Thymus (tissue), 14 donors: ENCODE measurements at places on chromosomes 4 and X.

DNA sequence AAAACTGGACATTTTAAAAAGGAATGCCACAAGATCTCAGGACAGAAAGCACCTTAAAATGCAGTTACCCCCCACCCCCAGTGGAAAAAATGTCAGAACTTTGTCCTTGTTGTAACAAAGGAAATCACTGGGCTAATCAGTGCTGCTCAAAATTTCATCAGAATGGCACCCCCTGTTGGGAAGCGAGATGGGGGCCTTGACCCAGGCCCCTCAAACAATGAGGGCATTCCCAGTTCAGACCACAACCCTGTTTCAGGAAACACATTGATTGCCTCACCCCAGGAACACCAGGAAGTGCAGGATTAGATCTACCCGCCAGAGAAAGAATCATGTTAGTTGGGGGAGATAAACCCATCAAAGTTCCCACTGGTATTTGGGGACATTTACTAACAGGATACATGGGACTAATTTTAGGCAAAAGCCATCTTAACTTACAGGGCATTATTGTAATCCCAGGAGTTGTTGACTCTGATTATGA, 16.4 kb downstream of the SPIN2B start:
- DNase-seq: no peak

DNA sequence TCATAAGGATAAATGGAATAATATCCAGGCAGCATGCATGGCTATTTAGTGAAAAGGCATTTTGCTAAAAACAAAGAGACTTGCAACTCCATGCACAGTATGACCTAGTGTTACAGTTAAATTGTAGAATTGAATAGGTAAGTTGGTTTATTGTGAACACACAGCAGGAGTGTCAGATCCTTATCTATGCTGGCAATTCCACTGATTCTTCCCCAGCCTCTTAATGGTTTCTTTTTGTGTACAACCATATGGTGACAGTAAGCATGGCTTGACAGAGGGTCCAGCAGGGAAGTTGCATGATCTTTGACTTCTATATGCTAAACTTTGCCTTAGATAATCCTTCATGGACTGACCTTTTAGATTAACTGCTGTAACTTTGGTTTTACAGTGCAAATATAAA, 936.6 kb upstream of the EPHA5 start:
- DNase-seq: no peak

DNA sequence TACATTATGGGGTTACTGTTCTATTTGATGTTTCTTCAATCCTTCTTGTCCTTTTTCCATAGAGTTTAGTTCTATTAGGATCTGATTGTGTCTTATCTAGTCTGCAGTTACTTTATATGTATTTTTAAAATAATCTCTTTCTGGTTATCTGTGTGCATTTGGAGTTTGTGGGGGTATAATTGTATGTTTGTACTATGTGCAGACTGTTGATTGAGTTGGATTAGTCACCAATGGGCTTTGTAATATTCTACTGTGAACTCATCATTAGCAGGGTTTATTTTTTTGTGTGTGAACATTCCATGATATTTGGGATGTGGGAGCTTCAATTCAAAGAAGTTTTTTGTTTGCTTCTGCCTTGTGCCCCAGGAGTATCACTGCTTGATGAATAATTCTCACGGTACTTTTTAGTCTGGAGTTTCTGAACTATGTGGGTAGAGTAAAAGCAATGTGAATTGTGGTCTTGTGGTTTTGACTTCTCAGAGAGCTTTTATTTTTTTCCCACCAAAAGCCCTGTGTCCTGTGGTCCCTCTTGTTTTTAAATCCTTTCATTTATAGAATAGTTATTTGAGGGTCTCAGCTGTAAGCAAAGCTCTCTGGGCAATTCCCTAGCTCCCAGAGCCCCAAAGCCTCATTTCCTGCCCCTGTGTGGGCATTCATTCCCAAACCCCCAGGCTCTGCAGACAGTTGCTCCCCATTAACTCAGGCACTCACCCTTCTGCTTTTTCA, 127.8 kb downstream of the PHKA2 start:
- peak; percentile 52 for DNase-seq

GRCh38 chr4:186900984-186901383, 177.3 kb upstream of the FAT1 start:
- no peak for DNase-seq

DNA sequence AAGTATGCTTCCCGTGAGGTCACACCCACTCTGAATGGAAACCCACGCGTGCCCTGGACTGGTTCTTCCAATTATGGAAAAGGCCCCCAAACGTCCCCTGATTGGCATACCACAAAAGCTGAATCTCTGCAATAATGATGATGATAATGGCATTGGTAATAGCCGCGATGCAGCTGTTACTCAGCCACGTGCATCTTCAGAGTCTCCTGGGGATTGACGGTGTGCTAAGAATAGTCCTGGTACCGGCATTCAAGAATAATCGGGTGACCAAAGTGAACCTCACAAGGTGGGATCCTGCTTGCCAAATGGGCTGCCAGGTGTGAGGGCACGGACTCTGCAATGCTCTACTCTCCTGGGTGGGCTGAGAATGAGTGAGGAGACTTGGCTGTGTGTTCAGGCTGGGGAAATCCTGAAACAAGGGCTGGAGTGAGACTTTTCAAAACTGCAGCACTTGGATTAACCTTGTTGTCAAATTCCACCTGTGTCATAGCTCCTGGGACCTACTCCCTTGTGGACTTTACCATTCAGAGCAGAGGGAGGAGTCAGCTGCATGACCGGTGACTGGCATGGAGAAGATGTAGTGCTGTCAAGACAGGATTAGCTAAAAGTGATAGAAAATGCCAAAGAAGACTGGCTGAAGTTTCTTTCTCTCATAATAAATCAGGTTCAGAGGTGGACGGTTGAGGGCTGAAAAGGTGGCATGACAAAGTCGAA, 615.4 kb downstream of the MID1IP1 start:
- no peak for DNase-seq

GRCh38 chr4:130449741-130450140, 1353.8 kb downstream of the C4orf33 start:
- DNase-seq: no peak

GRCh38 chr4:182074810-182075209, 168.4 kb upstream of the TENM3 start:
- DNase-seq: no peak

DNA sequence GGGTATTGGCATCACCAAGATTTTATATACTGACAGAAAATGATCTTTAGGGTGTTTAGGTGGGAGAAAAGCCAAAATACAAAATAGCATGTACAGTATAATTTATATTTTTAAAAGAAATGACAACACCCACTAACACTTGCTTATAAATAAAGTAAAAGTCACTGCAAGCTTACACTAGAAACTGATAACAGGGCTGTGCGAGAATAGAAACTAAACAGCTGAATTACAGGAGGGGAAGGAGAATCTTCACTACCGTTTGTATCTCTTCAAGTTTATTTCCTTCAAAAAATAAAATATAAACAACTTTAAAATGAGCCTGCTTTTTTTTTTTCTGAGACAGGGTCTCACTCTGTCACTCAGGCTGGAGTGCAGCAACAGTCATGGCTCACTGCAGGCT, 22.8 kb downstream of the GRSF1 start:
- no peak for DNase-seq

- DNase-seq: no peak
Observed at GRCh38 chr4:128335541-128335940, 47.9 kb upstream of the PGRMC2 start.

- DNase-seq: no peak
Observed at GRCh38 chr4:110793890-110794554, 171.1 kb upstream of the PITX2 start.

DNA sequence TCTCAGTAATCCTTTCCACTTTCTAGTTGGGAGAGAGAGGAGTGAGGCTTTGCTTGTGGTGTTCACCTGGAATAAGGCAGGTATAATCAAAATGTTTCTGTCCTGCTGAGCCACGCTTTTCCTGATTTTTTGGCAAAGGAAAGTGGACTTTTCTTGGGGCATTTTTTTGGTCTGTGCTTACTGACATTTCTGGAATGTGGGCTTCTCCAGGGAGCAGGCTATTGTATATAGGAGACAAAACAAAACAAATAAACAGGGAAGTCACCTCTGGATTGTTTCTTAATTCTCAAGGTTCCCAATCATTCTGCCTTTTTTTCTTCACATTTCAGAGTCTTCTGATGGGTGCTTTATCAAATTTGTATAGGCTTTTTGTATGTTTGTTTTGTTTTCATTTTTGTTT, 25.7 kb upstream of the RP2 start:
- no peak for DNase-seq

DNA sequence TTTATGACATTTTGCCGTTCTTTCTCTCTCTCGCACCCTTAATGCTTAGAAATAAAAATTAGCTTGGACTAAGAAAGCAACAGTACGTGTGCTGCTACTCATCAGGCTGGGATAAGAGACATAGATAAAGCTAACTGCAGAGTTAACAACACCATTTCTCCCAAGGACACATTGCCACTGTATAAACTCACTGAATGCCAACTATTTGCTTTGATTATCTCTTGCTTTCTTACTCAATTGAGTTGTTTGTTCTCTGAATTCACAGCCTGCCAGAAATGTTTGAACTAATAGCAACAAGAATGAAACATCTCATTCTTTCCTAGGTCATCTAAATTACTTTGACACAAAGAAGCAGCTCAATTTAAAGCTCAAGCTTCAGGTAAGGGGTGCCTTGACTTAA, 34.6 kb downstream of the F8 start:
- no peak for DNase-seq

DNA sequence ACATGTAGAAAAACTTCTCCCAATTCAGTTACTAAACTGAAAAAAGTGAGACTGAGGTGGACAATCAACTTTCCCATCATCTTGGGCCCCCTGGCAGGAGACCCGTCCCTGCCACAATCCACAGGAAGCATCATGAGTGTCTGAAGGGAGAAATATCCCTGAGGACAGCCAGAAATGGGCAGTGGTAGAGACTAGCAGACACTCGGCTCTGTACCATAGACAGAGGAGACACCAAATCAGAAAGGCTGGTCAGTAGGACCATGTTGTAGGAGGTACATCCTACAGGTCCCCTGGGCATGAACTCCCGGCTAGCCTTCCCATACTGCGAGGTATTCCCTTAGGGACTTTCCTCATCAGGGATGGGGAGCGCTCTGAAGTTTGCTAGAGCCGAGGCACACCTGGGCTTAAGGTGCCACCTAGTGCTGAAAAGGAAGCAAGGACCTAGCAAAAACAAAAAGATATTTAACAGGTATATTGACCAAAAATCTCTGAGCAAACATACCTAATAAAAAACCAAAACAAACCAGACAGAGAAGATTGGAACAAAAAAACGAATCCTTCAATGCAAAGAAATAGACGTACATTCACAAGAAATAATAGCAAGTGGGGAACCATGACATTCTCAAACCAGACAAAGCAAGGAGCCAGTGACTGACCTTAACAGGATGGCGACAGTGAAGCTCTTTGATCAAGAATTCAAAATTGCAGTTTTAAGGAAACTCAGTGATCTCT, 55.6 kb downstream of the HAUS3 start:
- no peak for DNase-seq

- DNase-seq: no peak
Observed at GRCh38 chr4:187212446-187213080, 488.9 kb upstream of the FAT1 start.
